ENCODE measurements at places on chromosomes 6 and 20. TPM values are rescaled to one million over a fixed set of nuclear protein-coding genes. Genes with fewer than 3 reads are reported as not detected.

DNA sequence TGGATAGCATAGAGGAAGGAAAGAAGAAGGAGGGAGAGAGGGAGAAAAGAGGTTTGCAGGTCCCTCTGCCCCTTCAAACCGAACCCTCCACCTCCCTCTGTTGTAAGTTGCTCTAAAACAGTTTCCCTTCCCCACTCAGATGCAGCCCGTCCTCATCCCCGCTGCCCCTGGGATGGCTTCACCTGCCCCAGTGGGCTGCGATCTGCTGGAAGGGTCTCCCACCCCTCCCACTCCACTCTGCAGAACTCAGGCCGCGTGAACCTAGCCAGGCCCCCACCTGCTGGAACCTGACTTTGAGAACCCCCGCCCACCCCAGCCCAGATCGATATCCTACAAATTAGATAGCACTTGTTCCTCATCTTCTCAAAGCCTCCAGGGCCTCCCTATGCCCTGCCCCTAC lies 190.8 kb downstream of the DLL1 start:
- no peak for DNase-seq

- DNase-seq = no peak
These were observed 21.8 kb upstream of the PCMTD2 start for GRCh38 chr20:64233725-64234124.

GRCh38 chr20:8352486-8352885 lies 220.4 kb downstream of the PLCB1 start:
- no peak for DNase-seq

- no peak for DNase-seq
These were observed 13.3 kb upstream of the TREM2 start for GRCh38 chr6:41176189-41176588.

DNA sequence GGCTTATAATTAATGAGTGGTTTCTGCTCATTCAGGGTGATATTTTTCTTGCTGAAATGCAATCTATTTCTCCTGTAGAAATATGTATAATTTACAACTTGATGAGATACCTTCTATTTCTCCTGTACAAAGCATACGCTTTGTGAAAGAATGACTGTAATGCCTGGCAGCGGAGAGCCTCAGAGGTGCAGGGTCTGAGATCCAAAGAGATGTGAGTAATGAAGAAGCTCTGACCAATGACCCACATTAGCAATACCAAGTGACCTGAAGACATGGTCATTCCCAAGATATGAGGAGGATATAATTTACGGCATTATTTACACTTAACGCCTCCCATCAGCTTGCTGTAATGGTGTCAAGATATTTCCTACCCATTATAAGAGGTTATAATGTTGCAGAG lies 98.4 kb upstream of the RAB32 start:
- no peak for DNase-seq

DNA sequence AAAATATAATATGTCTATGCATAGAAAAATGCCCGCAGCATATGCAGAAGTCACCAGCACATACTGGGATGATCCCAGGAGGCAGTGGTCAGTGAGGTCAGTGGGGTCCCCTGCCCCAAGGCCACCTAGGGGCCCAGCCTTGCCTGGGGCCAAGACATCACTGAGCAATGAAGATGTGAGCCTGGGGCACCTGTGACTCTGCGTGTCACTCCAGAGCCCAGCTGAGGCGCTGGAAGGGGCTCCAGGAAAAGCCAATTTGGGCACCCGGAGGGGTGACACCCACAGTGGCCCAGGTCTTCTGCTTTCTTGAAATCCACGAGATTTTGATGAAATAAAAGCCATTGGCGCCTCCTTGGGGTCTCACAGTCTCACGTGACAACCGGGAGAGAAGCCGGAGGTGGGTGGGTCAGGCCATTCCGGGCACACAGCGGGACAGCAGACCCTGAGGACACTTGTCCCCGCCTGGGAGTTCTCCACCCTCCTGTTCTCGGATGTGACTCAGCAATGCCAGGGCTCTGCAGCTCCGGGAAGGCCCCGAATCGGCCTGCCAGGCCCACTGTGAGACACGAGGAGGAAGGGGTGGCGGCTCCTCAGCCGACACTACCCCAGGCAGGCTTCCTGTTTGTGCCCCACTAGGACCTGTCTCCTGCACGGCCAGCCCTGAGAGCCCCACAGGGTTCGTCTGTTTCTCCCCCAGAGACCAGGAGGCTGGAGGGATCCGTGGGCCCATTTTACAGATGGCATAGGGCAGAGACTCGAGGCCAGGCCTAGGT lies 24.4 kb upstream of the SLCO4A1 start:
- DNase-seq = no peak

- no peak for DNase-seq
These were observed 55.4 kb upstream of the MOXD1 start for GRCh38 chr6:132456700-132457143.

DNA sequence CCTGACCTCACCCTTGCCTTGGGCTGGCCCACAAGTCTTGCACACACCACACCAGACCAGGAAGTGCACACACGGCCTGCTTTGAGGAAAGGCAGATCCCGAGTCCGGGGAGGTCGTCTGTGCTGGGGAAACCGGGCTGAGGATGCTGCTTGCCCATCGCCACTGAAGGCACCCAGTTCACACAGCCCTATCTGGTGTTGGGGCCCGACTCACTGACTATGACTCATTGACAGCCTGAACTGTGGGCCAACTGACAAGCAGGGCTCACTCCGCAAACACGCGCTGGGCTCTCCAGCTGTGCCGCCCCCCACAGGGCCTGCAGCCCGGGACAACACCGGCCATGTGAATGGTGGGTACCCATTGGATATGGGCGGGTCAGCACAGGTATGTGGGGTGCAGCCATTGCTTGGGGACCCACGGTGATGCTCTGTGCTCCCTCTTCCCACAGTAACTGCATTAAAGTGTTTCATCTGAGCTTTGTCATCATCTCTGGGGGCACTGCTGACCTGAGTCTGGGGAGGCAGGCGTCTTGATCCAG lies 1.6 kb downstream of the SAMD10 start:
- peak; percentile 51 for DNase-seq

DNA sequence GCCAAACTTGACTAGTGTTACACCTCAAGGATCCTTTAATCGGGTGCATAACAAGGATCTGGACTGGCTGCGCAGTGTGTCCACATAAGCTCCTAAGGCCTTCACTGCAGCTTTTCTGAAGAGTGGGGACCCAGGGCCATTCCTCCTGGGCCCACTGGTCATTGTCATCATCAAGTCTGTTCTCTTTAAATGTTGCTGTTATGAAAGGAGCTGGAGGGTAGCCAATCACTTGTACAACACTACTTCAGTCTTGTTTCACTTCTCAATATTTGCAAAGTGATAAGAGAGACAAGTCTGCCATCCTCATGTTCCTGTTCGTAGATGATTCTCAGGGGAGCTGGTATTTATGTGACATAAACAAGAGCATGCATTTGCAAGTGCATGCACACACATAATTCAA lies 149.8 kb downstream of the SYNDIG1 start:
- DNase-seq = no peak

- DNase-seq = peak; percentile 93
These were observed 10.0 kb upstream of the NCOA7 start for GRCh38 chr6:125780540-125781313.

- DNase-seq = no peak
These were observed 94.5 kb upstream of the VSTM2L start for GRCh38 chr20:37808233-37809070.

DNA sequence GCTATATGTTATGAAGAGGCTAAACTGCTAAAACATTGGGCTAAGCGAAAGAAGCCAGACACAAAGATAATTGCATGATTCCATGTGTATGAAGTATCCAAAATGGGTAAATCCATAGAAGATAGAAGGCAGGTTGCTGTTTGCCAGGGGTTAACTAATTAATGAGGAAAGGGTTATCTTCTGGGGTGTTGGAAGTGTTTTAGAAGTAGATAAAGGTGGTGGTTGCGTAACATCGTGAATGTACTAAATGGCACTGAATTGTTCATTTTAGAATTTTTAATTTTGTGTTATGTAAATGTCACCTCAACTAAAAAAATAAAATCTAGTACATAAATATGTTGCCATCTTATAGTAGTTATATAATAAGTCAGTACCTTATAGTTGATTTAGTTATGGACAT lies 104.4 kb upstream of the ADGRF4 start:
- DNase-seq = no peak

DNA sequence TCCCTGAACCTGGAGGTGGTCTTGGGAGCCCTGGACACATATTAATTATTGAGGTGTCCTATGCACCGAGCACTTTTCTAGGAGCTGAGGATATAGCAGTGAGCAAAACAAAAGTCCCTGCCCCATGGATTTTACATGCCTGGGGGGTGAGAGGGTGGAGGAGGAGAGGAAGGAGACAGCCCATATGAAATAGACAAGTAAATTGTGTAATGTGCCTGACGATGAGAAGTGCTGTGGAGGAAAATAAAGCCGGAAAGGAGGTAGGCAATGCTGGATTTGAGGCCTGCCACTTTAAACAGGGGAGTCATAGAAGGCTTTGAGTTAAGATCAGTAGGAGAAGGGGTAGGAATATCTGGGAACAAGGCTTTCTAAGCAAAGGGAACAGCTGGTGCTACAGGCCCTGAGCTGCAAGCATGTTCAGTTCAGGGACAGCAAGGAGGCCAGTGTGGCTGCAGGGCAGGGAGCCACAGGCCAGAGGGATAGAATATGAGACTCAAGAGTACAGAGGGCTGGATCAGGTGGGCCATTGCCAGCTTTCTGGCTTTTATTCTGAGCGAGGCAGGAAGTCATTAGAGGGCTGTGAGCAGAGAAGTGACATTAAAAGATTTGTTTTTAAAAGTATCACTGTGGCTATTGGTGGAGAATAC lies 19.1 kb upstream of the MYLIP start:
- peak; percentile 18 for DNase-seq

DNA sequence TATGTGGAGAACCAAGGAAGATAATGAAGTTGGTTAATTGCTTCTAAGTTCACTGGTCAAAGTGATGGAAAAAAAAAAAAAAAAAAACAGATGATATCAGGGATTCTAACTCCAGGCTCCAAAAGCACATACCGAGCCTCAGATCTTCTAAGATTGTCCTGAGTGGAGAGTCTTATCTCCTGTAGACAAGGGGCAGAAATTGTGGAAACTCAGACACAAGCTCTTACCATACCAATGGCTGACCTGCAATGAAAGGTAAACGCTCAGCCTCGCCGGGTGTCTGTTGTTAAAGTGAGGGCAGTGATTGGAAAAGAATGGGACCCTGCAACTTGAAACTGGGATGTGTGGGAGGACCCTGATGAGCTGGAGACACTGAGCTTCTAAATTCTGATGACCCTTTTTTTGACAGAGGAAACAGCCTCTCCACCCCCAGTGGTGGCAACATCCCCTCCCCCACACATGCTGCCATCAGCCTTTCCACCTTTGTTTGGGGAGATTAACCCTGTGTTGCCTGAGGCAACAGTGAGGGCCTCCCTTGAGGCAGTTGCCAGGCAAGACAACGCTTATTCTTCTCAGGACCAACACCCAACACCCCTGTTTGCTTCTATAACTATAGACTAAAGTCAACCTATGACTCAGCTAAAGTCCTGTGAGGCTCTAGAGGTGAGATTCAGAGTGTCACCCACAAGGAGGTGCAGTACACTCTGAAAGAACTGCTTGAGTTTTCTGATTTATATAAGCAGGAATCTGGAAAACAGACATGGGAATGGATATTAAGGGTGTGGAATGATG lies 154.0 kb downstream of the THBS2 start:
- DNase-seq = peak; percentile 57

DNA sequence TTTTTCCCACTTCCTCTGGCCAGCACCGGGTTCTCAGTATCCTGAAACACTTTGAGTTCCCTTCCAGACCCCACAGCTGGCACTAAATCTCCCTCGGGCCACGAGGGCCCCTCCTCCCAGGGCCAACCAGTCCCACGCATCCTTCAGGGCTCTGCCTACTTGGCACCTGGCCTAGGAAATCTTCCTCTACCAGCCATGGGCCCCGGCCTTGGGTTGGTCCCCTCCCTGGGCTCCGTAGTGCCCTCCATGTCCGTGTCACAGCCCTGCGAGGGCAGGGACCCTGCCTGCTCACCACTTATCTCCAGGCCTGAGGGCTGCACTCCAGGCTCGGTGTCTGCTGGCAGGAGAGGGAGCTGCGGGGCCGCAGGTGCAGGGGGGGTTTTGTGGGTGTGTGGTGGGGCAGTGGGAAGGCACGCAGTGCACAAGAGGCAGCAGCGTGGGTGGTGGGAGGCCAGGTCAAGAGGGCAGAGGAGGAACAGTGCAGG lies 48.8 kb upstream of the CDH22 start:
- no peak for DNase-seq

TRPC4AP gene
- 53.0 TPM for total RNA-seq

IL17A gene
- not detected for total RNA-seq

GJE1 gene
- not detected for total RNA-seq

KIF6 gene
- total RNA-seq = 0.08 TPM

HSPA1L gene
- 1.4 TPM for total RNA-seq

TRIM10 gene
- not detected for total RNA-seq

Measured in fibroblast of the aortic adventitia (primary cell).